ENCODE measurements at places on chromosomes 12 and 14.
A peak's percentile ranks its signal among the peaks of the same experiment; 100 is the strongest.

DNA sequence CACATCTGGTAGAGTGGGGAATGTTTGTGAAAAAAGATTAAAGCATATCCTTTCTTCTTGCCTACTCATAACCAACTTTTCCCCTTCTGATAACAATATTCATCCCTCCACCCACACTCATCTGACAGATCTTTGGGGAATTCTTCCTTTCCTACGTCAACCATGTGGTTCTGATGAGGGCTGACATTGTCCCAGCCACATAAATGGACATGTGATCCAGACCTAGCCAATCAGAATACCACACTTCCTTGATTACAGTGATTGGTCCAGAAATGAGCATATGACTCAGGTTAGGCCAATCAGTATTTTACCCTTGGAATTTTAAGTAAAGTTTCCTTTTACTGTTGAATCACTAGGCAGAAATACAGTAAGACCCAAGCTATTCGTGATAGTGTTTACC is 58.9 kb downstream of the GPR65 start:
- DNase-seq, result no peak

GRCh38 chr12:69879007-69879960 is 54.3 kb downstream of the MYRFL start:
- DNase-seq, result no peak

DNA sequence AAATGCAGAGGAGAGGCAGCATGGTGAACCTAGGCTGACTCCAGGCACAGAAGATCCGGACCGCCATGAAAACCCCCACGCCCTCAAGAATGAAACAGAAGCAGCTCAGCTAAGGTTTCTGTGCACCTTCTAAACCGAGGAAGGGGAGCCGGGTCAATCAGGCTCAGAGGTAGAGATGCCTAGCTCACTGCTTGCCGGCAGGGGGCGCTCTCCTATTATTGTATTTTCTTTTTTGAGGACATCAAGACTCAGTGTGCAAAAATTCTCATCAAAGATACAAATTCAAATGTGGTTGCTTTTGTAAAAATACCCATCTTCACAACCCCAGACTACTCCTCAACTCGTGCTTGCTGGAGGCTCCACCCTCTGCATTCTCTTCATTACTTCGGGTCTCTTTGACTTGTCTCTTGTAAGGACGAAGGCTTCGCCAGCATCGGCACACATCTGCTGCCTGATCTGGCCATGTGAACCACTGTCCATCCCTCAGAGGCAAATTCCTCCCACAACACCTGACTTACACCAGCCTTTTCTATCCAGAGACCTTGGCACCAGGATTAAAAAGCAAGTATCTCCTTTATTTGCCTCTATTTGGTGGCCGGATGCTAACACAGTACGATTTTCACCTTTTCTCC is 33.4 kb upstream of the RNASE3 start:
- peak; percentile 80 for DNase-seq

GRCh38 chr14:74475678-74476077 is 17.4 kb downstream of the NPC2 start:
- no peak for DNase-seq

DNA sequence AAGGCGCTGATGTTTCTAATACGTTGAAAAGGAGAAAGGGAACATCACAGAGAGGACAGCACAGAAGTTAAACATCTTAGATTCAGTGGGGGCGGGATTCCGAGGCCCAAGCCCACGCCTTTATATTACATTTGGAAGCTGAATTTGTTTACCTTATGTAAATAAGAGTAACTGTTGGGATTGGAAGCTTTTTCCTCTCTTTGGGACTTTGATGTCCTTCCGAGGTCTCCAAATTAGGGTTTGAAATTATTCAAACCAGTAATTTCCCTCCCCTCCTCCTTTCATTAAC is 6.4 kb downstream of the FOXA1 start:
- no peak for DNase-seq

- no peak for DNase-seq
These were observed 79.6 kb downstream of the SLC16A7 start for GRCh38 chr12:59675461-59675860.

- DNase-seq, result no peak
These were observed 13.5 kb upstream of the TESPA1 start for GRCh38 chr12:54997929-54998522.

DNA sequence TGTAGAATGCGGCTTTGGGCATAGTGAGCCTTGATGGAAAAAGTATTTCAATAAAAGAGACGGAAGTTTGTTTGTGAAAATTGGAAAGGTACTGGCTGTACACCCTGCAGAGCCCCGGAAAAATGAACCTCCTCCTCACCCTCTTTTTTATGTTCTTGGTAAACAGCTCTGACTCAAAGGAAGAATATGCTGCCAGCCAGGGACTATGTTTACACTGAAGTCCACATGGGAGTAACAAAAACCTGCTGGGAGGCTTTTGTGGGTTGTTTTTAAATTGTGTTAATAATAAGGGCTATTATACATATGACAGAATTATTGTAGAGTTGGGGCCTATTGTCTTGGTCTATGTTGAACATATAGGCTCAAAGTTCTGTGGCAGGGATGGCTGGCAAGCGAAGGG is 70.7 kb downstream of the TTC8 start:
- DNase-seq, result no peak

DNA sequence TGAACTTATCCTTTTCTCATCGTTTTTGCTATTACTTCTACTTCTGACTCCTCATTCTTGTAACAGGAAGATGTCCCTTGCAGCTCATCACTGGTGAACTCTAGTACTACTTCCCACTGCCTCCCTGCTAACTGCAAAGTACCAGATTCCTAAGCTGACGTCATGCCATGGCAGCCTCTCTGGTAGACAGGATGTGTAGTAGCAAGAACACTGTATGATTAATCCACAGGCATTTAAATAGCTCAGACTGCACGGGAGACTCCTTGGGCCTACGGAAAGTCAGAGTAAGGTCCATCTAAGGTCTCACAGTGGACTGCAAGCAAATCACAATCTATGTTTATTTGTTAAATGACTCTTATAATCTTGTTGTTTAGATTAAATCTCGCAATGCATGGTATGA is 43.5 kb downstream of the DNAI7 start:
- DNase-seq, result no peak

DNA sequence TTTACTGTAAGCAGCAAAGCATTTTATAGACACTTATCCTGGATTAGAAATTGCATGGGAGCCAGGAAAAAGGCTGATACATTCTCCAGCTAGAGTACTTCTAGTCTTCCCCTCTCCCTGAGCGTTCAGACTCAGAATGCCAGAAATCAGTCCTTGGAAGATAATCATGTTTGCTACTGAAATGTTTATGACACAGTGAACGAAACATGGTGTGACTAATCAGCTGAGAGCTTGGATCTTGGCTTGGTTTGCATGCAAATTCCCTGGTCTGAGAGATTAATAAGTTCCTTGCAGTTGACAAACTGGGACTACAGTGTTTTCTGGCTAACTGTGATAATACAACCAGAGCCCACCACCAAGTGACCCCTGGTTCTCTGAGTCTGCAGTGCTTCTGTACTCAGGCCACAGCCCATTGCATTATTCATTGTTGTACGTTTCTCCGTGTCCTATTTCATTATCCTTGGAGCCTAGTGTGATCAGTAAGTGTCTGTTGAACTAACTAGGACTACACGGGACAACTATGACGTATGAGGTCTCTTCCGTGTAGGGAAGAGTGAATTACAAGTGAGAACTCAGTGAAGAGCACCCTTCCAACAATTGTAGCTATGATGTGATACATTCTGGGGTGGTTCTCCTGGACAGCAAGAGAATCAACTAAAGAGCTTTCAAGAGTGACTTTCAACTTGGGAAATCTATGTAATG is 34.6 kb upstream of the EVL start:
- DNase-seq, result no peak

DNA sequence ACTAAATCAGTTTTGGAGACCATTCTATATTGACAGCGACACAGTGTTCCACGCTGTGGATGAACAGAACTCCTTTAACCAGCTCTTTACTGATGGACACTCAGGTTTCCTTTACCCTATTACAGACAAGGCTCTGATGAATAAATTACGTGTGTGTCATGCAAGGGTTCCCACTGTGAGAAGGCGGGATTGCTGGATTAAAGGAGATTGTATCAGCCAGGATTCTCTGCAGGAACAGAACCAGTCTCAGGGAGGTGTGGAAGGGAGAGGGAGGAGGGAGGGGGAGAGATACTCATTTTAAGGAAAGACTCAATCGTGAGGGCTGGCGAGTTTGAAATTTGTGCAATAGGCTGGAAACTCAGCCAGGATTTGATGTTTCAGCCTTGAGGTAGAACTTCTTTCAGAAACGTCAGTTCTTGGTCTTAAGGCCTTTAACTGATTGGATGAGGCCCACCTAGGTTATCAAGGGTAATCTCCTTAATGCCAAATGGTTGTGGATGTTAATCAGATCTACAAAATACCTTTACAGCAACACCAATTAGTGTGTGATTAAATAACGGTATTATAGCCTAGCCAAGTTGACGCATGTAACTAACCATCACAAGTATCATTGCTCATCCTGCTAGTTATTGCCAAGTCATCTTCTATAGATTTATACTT is 104.0 kb downstream of the GCH1 start:
- no peak for DNase-seq

GRCh38 chr12:113295886-113296556 is 38.9 kb downstream of the SLC8B1 start:
- no peak for DNase-seq

GRCh38 chr14:42715316-42715715 is 1108.6 kb downstream of the LRFN5 start:
- no peak for DNase-seq

DNA sequence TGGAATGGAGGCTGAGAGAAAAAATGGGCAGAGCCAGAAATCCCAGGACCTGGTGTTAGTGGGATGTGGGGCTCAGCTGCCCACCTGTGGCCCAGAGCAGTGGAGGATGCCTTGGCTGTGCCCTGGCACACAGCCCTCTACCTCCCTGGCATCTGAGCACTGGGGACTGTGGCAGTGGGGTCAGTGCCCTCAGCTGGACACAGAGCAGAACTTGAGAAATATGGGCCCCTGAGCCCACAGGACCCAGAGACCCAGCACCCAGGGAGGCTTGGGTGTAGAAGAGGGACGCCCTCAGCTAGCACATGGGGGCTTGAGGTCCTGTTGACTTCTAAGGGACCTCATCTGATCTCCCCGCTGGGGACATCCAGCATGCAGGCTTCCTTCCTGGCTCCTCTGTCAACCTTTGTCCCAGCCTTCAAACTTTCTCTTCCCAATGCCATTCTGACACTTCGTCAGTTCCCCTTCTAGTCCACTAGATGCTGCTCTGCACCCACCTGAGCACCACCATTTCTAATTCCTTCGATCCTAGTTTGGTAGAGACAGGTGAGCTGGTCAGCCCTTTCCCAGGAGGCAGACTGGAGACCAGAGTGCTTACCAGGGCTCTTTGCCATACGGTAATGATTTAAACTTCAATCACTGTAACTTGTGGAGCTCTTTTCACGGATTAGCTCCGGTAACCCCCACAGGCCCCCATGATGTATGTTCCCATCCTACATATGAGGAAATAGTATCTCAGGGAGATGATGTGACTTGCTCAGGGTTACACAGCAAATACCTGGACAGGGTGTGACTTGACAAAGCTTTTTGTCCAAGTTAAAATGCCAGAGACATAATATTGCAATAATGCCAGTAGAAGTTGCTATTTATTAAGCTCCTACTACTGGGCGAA is 143.7 kb downstream of the ASCL4 start:
- DNase-seq, result no peak

DNA sequence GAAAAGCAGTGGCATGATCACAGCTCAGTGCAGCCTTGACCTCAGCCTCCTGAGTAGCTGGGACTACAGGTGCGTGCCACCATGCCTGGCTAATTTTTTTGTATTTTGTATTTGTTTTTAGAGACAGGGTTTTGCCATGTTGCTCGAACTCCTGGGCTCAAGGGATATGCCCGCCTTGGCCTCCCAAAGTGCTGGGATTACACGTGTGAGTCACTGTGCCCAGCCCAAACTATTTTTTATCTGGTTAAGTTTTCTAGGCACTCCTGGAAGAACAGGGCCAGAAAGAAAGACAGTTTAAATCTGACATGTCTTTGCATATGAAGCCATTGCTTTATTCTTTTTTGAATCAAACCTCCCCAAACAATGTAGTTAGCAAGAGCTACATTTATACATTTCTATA is 27.5 kb upstream of the PTGR2 start:
- no peak for DNase-seq

DNA sequence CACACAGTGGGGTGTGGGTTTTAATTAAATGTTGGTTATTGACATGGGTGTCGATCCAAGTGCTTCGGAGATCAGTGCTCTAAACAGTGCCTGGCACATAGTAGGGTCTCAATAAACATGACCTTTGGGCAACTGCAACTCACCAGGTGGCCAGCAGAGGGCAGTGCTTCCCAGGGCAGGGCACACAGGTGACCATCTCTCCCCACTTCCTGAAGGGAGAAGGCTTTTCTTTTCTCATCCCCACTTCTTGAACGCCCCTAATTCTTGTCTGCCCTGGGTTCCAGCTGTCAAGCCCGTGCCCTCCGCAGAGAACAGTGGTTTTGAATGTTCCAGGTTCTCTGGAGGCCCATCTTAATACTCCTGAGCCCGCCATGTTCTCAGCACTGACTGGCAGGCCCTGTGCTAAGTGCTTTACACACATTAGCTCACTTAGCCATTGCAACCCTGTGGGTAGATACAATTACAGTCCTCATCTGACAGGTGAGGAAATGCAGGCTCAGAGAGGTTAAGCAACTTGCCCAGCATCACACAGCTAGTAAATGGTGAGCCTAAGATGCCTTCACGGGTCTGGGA is 16.3 kb downstream of the RAPGEF3 start:
- DNase-seq, result peak; percentile 89

GRCh38 chr12:7162691-7163114 is 26.8 kb upstream of the PEX5 start:
- DNase-seq, result peak; percentile 12

DNA sequence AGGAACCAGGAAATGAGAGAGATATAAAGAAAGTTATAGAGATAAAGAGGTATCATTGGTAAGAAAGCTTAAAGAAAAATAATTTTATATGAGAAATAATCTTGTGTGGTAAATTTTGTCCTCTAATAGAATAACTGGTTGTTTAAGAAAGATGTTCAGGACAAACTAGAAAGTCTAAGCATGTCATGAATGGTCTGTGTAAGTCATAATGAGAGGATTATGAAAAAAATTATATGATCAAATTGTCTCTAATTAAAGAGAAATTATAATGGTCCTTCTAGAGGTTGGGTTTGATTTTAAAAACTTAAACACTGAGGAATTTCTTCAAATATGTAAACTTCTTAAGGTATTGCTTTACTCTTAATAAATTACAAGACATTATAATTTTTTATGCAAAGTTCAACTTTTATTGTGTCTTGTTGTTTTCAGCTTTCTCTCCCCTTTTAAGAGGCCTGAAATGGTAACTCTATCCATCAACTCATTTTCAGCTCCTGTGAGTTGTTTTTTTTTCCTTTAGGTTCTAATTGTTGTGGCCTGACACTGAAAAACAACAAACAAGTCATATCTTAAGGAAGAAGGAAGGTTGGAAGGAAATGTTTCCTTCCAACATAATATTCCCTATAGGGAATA is 88.2 kb upstream of the CNOT2 start:
- no peak for DNase-seq
